ENCODE measurements at places on chromosomes 12 and 14.
A peak's percentile ranks its signal among the peaks of the same experiment; 100 is the strongest.

GRCh38 chr14:100841066-100841760 is 15.3 kb downstream of the MEG3 start:
- DNase-seq, result no peak

GRCh38 chr12:46480724-46481123 is 108.2 kb upstream of the SLC38A2 start:
- DNase-seq, result no peak

GRCh38 chr12:119914666-119915065 is 37.5 kb upstream of the CIT start:
- no peak for DNase-seq

DNA sequence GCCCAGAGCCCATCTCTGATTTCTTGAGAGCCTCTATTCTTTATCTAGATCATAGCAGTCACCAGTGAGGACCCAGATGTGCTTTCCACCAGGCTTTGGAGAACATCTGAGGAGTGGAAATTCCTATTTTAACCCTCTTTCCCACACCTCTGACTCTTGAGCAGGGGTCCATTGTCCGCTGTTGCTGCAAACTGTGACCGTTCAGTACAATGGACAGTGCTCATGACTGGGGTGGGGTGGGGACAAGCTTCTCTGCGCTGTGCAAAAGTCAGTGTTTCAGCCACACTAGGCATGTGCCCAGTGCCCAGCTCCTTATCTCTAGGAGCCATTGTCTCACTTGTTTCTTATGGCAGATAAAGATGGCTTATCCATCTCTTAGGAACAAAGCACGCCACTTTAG is 16.9 kb upstream of the KRT7 start:
- DNase-seq, result no peak

GRCh38 chr12:67998379-67998778 is 9.1 kb downstream of the IFNG-AS1 start:
- DNase-seq, result no peak

DNA sequence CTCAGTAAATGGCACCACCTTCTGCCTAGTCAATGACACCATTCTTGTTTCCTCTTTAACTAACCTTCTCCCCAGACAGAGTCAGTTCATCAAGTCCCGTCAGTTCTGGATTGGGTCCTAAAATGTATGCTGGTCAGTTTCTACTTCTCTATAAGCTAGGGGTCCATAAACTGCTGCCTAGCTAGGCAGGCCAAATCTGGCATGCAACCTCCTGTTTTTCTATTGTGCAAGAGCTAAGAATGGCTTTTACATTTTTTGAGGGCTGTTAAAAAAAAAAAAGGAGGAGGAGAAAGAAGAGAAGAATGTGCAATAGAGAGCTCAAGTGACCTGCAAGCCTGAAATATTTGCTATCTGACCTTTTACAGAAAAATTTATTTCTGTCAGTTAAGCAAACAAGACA is 6.4 kb upstream of the TMED10 start:
- peak; percentile 83 for DNase-seq

- DNase-seq, result no peak
Observed at GRCh38 chr12:102118874-102119273, 1.0 kb downstream of the NUP37 start.

DNA sequence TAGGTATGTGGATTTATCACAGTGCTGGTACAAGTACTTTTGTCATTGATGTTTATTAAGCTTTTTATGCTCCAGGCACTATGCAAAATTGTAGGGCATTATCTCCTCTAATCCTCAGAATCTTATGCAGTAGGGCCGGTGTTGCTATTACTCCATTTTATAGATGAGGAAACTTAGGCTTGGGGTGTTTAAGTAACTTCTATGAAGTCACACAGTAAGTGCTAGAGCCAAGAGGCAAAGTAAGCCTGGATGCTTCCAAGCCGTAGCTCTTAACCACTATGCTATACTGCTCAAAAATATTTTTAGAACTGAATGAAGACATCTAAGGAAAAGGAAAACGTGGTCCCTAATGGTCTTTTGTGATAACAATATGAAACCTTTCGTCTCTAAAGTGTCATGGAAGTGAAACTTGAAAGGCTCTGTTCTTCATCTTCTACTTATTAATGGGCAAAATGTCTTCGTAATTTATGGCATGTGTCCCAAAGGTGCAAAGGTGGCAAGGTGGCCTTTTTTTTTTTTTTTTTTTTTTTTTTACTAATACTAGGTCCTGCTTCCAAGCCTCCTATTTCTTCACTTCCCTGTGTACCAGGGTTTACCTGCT is 85.2 kb downstream of the ETV6 start:
- no peak for DNase-seq

- DNase-seq, result no peak
Observed at GRCh38 chr14:63666335-63666734, 24.7 kb upstream of the WDR89 start.

- DNase-seq, result no peak
Observed at GRCh38 chr12:1220127-1221092, 229.4 kb downstream of the ERC1 start.

- peak; percentile 19 for DNase-seq
Observed at GRCh38 chr14:83163016-83163415, 1629.4 kb upstream of the SEL1L start.

DNA sequence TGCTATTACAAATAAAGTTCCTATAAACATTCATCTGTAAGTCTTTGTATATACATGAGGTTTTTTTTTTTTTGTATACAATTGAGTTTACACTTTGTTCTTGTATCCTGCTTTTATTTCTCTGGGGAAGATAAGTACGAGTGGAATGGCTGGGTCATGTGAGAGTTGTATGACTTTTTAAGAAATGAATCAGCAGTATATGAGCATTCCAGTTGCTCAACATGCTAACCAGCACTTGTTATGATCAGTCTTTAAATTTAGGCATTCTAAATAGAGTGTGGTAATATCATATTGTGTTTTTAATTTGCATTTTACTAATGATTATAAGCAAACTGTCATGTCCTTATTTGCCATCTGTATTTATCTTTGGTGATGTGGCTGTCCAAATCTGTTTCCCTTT is 44.7 kb upstream of the AMIGO2 start:
- DNase-seq, result peak; percentile 38

GRCh38 chr12:68776976-68777610 is 30.9 kb upstream of the MDM2 start:
- DNase-seq, result no peak

DNA sequence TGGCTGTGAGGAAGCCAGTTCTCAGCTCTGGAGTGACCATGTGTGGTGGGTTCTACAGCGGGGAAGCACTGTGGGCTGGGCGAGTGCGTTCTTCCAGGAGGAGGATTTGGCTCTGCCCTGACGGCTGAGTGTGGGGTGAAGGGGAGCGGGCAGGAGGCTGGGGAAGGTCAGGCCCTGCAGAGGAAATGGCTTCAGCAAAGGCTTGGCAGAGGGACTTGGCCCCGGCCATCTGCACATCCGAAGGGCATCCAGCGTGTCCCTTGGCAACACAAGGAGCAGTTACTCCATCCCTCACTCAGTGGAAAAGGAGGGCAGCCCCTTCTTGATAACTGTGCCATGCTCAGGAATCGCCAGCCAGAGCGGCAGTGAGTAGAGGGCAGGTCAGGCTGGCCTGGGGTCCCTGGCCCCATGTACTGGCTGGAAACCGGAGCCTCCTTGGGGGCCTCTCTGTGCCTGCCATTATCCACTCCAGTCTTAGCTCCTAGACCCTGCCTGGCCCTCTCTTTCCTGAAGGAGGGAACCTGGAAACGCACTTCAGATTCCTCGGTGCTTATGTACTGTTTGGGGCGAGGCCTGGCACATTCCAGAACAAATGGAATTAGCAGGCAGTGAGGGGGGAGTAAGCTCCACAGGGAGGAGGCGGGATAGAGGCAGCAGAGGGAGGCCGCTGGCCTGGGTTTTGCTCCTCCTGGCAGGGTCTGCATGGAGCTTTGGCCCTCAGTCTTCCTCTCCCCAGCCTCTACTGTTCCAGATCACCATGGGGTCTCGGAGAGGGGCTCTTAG is 133.6 kb upstream of the NCOR2 start:
- DNase-seq, result peak; percentile 79

DNA sequence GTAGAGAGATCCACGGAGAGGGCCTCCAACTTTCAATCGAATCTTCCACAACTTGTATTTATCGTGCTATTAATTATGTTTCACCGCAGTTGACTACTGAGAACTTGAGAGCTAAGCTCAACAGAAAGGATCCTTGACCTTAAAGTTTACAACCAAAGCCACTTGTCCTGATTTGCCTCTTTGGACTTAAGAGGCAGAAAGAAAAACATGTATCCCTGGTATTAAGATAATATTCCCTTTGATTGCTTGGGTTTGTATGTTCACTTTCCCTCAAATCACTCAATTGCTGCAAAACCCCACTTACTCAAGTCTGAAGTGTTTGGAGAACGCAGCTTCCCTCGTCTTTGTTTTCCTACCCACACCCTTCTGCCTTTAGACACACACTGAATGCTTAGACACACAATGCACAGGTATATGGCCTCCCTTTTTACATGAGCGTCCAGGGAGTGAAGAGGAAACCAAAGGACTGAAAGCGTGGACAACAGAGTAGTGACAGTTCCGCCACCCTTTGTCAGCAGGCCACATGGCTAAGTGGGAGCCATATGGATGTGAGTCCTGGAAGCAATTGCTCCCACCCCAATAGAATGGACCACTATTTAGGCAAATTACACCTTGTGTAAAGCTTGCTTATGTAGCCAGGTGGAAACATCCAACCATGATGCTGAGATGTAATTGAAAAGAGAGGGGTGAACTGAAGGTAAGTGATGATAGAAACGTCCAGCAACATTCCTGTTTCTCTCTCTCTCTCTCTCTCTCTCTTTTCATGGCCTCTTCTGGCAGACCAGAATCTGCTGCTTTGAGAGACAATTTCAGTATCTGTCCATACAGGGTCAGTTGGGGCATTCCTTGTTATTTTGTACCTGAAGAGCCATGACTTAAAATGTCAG is 1.4 kb upstream of the PKP2 start:
- no peak for DNase-seq

DNA sequence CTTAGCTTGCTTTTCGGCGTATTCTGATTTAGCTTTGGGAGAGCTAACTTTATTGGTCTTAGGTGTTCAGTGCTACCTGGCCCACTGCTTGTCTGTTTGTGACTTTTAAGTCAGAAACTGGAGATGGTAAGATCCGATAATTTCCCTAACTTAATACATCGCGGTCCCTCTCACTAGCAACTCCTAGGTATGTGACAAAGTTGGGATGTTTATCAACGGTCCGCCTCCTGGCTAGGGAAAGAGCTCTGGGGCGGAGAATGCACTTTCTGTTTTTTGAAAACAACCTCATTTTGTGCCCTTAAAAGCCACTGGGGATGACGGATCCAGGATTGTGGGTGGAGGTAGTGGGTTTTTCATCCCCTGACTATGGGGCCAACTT is 1.2 kb downstream of the CDKN1B start:
- DNase-seq, result no peak

DNA sequence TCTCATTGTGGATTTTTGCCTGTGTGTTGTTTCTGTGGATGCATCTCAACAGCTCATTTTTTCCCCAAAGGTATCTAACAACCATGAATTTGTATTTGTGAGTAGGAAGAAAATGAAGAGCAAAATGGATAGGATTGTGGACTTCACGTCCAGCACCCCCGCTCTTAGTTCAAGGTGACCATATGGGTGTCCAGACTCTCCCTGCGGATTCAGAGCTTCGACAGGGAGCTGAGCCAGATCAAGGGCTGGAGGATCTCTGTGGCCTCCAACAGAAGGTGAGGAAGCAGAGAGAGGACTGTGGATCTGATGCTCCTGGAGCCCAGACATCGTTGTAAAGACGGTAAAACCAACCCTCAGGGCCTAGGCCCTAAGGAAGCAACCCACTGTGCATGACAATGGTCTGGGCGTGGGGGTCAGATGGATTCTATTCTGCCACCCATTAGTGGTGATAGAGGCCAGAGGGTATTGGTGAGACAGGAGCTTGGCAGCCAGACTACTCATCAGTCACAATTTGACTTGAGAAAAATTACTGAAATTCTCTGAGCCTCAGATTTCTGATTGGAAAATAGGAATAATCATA is 659.7 kb upstream of the TMEM132C start:
- no peak for DNase-seq

- peak; percentile 82 for DNase-seq
Observed at GRCh38 chr12:107759410-107759809, 1.5 kb downstream of the PRDM4 start.

GRCh38 chr14:77970646-77971045 is 170.7 kb downstream of the ADCK1 start:
- no peak for DNase-seq

DNA sequence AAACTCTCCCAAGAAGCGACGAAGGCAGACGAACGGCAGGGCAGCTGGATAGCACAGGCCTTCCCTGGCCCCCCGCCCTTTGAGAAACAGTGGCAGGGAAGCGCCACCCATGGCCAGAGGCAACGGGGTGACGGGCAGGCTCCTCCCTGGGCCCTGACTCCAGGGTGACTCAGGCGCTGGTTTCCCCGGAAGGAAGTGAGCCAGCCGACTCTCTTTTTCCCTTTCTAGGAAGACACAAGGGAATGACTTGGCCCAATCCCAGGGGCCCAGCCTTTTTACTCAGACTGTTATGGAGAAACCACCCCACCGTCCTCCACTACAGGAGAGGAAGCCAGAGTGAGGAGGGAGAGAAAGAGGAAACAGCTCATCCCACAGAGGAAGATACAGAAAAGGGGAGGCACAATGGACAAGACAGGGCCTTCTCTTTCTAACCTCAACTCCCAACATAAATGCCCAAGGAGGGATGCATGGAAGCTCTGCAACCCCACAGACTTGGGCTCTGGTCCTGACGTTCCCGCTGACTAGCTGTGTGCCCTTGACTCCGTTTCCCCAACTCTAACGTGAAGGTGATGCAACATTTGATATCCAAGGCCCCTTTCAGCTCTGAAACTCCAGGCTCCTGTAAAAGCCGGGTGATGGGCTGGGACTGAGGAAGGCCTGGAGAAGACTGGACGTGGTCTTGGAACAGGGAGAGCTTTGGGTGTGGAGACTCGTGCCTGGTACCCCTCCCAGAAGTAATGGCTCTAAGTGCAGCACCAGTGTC is 27.9 kb downstream of the ACTN1 start:
- peak; percentile 94 for DNase-seq

- DNase-seq, result no peak
Observed at GRCh38 chr14:64278458-64278857, 15.7 kb downstream of the ESR2 start.

GRCh38 chr14:103423050-103423461 is 37.8 kb downstream of the MARK3 start:
- peak; percentile 82 for DNase-seq

Data from fibroblast of skin of abdomen (primary cell).